ENCODE measurements at places on chromosomes 6 and 20. TPM values are rescaled to one million over a fixed set of nuclear protein-coding genes. Genes with fewer than 3 reads are reported as not detected.

DNA sequence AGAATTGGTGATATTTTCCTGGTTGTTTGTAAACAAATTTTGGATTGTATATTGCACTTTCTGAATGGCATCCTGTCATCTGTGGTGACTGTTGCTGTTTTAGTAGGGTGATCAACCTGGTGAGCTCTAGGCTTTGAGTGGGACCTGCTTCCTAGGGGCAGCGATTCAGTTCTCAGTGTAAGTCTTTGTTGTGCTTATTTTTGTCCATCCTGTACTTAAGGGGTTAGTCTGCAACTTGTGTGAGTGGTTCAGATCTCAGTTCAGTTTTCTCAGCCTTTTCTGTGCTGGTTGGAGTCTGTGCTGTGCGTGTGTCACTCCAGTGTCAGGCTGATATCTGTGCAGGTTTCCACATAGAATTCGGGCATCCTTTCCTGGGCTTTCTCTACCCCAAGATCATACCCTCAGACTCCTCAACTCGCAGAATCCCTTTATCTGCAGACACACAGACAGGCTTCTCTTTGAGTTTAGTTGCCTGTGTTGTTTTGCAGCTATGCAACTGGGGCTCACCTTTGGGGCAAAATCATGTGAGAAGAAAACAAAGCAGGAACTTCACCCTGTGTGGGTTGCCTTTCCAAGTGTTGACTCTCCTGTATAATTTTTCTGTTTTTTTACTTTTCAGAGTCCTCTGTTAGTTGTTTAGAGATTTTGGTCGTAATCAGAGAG, 177.7 kb downstream of the FARS2 start:
- no peak for DNase-seq

DNA sequence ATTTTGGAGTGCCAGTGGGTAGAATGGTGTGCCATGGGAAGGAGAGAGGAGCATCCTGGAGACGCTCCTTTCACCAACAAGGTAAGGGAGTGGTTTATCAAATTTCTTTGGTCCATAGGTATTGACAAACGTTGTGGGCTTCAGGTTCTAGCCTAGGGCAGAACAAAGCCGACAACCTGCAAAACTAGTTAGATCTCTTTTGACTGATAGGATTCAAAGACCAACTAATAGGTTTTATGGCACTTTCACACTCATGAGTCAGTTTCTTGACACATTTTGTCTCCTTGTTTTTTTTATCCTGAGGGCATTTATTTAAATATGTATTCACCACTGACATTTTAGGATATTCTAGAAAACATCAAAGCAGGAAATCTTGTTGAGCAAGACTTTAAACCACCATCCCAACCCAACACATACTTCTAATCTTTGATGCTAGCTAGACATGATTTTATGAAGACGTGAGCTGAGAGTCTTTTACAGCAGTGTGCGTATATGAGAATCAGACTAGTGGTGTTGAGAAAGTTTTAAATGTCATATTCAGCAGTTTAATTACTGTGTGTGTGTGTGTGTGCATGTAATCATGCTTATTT, 370.4 kb upstream of the HSF2 start:
- DNase-seq = no peak

DNA sequence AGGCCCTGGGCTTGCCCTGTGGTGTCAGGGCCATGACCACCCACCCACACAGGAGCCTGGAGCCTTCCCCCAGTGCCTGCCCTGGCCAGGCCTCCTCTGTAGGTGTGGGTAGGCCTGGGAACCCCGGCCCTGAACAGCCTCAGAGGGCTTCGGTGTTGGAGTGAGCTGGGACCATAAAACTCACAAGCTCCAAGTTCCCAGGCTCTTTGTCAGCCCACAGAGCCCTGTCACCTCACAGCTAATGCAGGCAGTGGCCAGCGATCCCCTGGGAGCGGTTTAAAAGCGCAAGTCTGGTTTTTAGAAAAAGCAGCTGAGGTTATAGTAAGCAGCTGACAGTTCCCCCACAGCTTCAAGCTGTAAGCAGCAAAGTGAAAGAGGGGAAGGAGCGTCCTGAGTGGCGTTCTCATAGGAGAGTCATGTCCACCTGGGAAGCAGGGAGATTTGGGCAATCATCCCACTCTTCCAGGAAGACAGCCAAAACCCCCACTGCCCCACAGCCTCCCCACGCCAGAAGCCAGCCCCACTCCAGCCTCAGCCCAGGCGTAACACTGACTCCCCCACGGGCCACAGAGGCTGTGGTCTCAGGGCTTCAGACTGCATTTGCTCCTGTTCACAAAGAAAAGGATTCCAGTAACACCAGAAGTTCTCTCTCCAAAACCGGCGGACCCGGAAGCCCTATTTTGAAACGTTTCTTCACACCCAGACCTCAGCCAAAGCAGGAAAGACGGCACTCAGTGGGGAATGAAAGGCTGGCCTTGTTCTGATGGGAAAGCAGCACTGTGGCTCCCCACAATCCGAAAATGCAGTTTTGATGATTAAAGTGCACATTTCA, 34.3 kb upstream of the FOXC1 start:
- DNase-seq = no peak

The MEI4 gene
- total RNA-seq = 0.06 TPM
